C1 segment of cervical spinal cord (tissue), 14 donors: ENCODE measurements at places on chromosomes 6 and 20.

DNA sequence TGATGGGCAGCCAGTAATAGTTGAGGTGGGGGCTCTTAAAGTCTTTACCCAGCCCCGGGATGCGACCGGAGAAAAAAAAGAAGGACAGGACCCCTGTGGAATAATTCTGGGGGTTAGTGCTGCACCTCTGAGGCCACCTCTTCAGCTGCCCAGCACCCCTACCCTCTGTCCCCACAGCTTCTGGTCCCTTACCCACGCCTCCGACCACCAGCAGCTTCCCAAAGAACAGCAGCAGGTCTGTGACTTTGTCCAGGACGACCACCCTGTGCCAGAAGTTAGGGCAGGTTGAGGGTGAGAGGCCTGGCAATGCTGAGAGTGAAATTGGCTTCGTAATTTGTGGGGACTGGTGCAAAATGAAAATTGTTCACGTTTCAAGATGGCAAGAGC lies 2.2 kb upstream of the NEU1 start:
- no peak for DNase-seq

- DNase-seq, result no peak
Measured at GRCh38 chr20:9835302-9835701, 3.6 kb downstream of the PAK5 start.

DNA sequence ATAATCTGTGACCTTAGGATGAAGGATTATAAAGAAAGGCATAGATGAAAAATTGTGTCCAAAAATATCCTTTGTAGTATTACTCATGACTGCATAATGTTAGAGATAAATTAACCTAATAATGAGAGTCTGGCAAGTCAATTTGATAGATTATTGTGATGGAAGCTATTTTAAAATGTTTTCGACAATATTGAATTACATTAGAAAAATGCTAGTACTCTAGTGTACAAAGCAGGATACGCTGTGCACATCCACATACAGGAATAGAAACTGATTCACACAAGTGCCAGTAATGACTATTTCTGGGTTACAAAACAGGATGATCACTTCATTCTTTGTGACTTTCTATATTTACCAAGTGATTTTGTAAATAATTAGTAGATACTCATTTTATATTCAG lies 3.3 kb downstream of the SLC17A2 start:
- no peak for DNase-seq

DNA sequence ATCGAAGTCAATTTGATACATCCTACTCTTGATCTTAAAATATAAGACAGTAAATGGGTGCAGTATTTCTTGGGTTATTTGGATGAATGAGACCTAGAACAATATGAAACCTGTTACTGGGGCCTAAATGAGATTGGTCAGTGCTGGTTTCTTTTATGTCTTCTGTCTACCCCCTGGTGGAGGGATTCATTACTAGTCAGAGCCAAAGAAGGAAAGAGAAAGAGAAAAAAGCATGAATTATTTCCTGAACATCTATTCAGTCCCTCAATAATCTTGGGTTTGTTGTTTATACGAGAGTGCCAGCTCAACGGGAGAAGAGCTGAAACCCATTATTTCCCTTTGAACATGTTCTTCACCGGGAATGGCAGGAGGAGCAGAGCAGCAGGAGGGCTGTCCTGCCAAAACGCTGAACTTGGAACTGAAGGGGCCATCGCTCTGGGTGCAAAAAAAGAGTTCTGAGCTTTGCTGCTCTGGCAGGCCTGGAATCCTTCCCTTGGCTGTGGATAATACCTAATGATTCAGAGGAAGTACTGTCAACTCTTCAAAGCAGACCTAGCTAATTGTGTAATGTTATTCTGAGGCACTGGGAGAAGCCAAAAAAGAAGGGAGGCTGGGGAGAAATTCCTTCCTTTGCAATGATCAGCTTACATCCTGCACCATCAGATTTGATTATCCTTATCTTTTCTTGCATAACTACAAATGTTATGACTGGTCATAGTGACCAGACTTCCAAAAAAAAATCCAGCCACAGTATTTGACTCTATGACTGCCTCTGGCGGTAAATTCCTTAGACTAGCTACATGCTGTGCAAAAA lies 72.0 kb downstream of the BLOC1S5 start:
- DNase-seq, result no peak

DNA sequence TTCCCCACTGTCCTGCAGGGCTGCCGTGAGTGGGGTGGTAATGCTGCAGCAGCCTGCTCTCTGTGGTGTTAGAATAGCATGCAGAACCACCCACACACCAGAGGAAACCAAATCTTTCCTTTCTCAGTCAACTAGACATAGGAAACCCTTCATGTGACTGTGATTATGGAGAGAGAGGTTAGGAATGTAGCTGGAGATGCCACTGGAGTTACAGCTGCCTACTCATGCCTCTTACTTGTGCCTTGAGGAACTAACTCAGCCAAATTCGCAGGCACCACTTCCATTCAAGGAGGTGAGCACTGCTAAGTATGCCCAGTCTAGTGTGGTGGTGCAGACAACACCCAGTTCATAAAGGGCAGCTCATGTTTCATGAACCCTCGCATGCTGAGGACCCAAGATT lies 27.4 kb downstream of the MUC22 start:
- no peak for DNase-seq

DNA sequence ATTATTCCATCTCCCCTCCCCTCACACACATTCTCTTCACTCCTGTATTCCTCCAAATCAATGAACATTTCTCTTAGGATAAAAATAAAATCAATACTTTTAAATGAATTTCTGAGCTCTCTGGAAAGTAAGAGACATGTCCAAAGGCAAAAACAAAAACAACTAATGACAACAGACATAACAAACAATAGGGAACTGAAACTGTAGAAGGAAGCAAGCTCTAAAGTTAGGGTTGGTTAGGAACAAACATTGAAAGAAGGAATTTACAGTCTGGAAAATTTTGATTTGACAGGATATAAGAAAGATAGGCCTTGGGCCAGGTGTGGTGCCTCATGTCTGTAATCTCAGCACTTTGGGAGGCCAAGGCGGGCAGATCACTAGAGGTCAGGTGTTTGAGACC lies 17.5 kb upstream of the MYCT1 start:
- DNase-seq, result no peak

GRCh38 chr6:113627480-113627879 lies 229.7 kb upstream of the MARCKS start:
- no peak for DNase-seq

- no peak for DNase-seq
Measured at GRCh38 chr6:73870907-73871306, 174.9 kb downstream of the CD109 start.

GRCh38 chr6:34205916-34206315 lies 30.8 kb upstream of the HMGA1 start:
- DNase-seq, result no peak

- peak; percentile 37 for DNase-seq
Measured at GRCh38 chr20:44651684-44652423, at the start of gene ADA. ADA (minus strand) TSS chr20:44651699; CDS start chr20:44651607, 92 bp downstream.

DNA sequence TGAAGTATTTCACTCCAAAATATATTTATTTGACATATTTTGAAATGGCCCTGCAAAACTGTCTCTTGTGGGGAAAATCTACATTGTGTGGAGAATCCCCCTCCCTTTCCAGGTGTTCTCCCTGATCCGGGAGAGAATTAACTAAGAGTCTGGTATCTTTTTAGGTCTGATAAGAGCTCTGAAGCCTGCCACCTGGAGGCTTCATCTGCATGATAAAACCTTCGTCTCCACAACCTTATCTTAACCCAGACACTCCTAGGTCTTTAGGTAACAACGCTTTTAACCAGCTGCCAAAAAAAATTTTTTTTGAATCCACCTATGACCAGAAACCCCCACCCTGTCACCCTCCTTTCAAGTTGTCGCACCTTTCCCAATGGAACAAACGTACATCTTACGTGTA lies 43.0 kb downstream of the FAM184A start:
- no peak for DNase-seq

GRCh38 chr6:10305790-10306415 lies 109.0 kb downstream of the TFAP2A start:
- no peak for DNase-seq

- DNase-seq, result no peak
Measured at GRCh38 chr6:169093066-169093723, 160.5 kb downstream of the THBS2 start.

DNA sequence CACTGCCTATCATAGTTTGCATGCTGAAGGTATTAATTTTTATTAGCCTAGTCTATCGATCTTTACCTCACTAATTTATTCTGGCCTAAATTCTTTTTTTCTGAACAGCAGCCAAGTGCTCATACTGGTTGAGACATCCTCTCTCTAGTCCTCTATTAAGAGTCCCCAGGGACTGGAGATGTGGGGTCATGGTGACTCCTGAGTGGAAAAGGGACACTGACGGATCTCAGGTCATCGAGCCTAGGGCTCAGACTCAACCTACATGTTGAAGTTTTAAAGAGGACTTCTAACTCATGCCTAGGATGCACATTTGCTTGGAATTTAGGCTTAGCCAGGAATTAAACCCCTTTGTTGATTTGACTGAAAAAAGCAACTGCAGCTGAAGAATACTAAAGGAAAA lies 378.1 kb downstream of the BTBD9 start:
- no peak for DNase-seq

DNA sequence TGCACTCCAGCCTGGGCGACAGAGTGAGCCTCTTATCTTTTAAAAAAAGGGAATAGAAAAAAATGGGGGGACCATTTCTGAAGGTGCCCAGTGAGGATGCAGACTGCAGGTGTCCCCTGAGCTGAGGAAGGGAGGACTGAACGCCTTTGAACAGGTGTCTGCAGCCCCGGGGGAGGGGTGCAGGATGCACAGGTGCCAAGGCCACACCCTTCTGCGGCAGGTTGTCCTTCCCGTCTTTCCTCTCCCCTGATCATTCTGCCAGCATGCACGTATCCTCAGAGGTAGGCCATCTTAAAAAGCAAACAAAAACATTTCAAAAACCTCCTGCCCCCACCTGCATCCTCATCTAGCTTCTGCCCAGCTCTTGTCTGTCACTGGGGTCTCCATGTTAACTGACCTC lies 101.3 kb downstream of the MTHFD1L start:
- DNase-seq, result no peak

- no peak for DNase-seq
Measured at GRCh38 chr6:24145690-24146131, 19.7 kb downstream of the NRSN1 start.

DNA sequence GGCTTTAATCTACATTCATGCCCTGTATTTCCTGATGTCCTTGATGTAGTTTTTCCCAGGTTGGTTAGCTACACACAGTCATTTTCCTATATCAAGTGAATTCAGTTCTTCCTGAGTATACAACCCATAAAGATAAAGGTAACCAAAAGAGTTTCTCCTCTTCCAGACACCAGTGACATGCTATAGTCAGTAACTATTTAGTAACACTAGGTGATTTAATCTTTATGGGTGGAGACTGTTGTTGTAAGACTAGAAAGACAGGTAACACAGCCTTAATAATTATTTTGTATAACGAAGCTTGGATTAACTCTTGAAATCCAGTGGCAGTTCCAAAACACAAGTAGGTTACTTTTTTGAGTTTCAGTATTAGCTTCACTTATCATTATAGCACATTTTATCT lies 17.6 kb downstream of the MCUR1 start:
- no peak for DNase-seq

- DNase-seq, result no peak
Measured at GRCh38 chr6:1612974-1613306, 3.2 kb downstream of the FOXC1 start.

GRCh38 chr6:89970609-89971337 lies 76.5 kb downstream of the GJA10 start:
- no peak for DNase-seq

DNA sequence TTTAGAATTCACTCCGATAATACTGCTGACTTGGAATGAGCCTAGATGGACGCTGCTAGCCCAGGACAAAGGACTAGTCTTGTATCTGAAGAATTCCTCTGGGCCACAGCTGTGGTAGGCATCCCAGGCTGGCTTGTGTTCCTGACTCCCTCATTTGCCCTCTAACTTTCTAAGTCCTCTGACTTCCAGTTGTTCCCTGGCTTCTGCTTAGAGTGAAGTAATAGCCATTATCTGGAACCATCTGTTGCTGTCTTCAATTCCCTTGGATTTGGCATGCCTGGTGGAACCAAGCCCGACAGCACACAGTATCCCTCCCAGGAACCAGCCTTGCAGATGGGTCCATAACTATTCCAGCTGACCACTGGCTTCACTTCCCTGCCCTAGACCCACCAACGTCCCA lies 376.0 kb downstream of the SYNE1 start:
- no peak for DNase-seq

- no peak for DNase-seq
Measured at GRCh38 chr20:47379433-47380150, 23.1 kb upstream of the ZMYND8 start.

- DNase-seq, result no peak
Measured at GRCh38 chr6:7166410-7167293, 58.9 kb downstream of the RREB1 start.

DNA sequence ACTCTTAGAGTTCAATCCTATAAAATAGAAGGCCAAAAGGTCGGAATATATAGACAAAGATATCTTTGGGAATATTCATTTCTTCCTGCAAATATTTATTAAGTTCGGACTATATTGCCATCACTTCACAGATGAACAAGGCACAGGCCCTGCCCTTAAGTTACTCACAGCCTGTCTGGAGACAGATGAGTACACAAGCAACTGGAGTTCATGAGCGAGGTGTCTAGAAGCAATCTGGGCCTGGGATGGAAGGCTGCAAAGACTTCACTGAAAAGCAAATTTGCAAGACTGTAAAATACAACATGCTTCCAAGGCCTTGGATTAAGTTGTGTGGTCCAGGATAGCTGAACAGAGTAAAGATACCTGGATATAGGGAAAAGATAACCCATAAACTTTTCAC lies 56.7 kb upstream of the CEP85L start:
- no peak for DNase-seq

DNA sequence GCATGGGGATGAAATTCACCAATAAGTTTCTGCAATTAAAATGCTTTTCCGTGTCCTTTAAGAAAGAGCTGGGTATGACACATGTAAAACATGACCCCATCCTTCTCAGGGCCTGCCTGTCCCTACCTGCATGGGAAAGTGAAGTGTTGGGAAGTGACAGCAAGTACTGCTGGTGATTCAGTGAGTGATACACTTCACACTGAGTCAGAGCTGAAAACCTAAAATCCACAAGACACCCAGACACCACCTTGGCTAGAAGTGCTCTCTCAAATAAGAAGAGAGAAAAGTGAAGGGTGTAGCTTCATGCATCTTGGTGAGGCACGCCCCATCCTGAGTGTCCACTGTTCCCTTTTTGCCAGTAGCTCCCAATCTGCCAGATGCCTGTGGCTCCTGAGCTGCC lies 3.3 kb downstream of the RAB22A start:
- no peak for DNase-seq

- no peak for DNase-seq
Measured at GRCh38 chr6:36928547-36928918, 26.0 kb upstream of the PI16 start.

GRCh38 chr6:135162678-135163439 lies 18.2 kb upstream of the MYB start:
- DNase-seq, result no peak
